ENCODE measurements at places on chromosomes 11 and 22.

DNA sequence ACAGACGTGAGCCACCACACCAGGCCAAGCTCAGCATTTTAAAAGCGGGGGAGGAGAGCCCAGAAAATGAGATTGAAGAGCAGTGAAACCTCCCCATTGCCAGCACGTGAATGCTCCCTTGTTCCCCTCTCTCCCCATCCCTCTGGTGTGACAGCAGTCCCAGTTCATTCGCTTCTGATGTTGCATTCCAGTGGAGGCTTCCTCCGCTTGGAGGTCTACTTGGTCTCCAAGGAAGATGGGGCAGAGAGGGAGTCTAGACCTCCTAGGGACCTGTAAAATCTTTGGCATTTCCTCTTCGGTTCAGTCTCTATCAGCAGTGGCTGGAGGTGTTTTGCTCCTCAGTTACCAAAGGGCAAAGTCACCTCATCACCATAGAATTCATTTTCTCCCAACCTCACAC is 30.2 kb upstream of the EP300 start:
- DNase-seq, result no peak

- DNase-seq, result peak; percentile 55
Observed at GRCh38 chr11:116773203-116774097, 663 bp upstream of the BUD13 start.

DNA sequence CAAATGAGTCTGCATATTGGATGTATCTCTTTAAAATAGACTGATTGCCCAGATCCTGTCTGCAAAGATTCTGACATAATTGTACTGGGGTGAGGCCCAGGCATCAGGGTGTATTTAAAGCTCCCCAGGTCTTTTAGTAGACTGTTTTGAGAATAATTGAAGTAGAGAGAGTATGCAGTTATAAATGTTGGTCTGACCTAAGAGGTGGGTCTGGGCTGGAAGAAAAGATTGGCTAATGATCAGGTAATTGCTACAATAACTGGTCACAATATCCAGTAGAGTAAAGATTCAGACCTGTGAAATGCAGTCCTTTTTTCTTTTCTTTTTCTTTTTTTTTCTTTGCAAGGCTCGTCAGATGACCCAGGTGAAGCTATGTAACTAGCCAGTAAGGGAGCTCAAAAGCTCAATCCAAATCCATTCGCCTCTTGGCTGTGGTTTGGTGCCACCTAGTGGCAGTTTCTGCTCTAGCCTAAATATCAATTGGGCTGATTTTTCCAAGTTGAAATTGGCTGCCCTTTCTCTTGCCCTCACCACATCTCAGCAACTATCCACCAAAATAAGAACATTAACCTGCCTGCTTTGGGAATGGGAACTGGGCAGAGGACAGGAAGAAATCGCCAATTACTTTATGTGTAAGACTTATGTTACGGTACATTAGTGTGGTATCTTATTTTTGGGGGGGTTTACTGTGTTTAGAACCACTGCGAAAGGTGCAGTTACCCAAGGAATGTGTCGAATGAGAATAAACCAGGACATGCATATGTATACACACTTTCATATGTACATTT is 45.9 kb downstream of the ZNF143 start:
- DNase-seq, result peak; percentile 86

GRCh38 chr11:96680211-96681018 is 290.6 kb downstream of the JRKL start:
- no peak for DNase-seq

DNA sequence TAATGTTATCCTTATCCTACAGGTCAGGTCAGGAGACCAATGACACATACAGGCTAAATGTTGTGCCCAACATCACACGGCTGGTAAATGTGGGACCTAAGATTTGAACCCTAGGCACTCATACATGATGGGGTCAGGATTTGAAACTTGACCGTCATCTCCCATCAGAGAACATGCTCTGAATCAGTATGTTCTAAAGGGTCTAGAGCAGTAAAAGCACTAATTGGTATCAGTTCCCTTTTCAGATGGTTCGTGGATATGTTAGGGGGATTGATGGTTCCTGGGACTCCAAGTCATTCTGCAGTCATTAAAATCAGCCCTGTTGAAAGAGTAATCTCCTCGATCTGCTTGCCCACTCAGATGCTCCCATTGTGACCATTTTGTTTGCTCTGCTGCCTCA is 65.5 kb downstream of the BMAL1 start:
- DNase-seq, result no peak

DNA sequence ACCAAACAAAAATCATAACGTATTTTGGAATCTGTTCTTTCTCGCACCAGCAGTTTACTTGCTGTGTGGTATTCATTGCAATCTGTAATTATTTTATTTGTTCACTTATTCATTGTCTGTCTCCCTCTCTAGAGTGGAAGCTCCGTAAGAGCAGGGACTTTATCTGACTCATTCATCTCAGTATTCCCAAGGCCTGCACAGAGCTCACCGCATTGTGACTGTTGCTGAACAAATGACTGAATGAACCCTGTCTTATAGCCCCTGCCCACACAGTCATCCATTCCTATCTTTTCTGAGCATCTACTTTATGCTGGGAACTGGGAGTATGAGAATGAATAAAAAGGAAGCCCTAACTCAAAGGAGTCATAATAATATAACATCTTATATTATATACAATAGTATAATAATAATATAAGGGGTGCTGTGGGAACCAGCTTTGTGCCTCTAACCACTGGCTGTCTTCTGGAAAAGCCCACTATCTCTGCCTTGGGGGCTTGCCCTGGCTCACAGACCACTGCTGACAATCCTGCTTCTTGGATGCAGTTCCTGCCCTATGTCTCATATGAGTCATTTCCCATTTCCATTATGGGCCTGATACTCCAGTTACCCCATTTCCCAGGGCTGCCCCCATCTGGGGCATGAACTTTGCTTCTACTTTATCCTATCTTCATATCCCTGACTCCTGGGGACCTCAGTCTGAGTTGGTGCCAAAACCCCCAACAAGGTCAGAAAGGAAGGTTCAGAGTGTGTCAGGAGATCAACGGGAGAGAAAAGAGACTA is 11.0 kb downstream of the XRRA1 start:
- no peak for DNase-seq
